ENCODE measurements at places on chromosomes 6 and 20. TPM values are rescaled to one million over a fixed set of nuclear protein-coding genes. Genes with fewer than 3 reads are reported as not detected.

GRCh38 chr6:74891349-74891831 lies 314.5 kb downstream of the COL12A1 start:
- no peak overlapping the region for H3K27ac ChIP-seq
- H3K4me1 ChIP-seq: no peaks in the 10 kb centered on the region
- no peak overlapping the region for H3K4me3 ChIP-seq
- H3K36me3 ChIP-seq: no peaks in the 10 kb centered on the region
- no peaks in the 10 kb centered on the region for H3K27me3 ChIP-seq
- DNase-seq: no peak

DNA sequence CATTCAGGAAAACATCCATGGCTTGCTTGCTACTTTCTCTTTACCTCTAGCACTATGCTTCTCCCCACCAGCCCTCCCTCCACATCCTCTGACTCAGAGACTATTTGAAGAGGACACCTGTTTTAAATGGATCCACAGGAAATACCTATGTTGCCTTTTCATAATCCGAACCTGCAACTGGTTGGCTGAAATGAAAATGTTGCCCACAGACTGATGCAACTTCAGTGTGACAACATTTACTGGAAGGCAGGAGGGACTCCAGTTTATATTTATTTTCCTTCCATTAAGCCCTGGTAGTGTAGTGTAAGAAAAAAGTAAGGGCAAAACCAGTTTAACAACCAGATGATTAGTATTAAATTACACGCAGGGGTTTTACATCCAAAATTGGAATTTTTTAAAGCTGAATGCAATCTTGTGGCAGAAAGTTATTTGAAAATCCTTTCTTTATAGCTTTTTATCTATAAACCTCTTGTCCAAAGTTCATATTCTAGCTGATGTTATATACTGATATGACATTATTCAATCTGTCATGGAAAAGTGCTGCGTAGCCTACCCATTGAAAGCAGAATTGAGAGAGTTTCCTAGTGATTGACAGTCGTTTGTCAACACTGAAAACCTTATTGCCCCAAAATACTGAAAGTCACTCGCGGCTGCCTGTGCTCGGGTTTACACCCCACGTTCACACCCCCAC lies 881 bp upstream of the AIG1 start:
- peak overlapping the region; percentile 93 for H3K4me3 ChIP-seq
- H3K36me3 ChIP-seq: no peaks in the 10 kb centered on the region
- H3K27me3 ChIP-seq: no peaks in the 10 kb centered on the region
- peaks cover 28% of the 10 kb centered on the region for H3K4me1 ChIP-seq
- H3K27ac ChIP-seq: peak overlapping the region; percentile 93

GRCh38 chr6:145608850-145609249 lies 126.5 kb downstream of the EPM2A start:
- H3K27ac ChIP-seq: no peak overlapping the region
- DNase-seq: no peak
- no peak overlapping the region for H3K4me3 ChIP-seq
- no peaks in the 10 kb centered on the region for H3K36me3 ChIP-seq
- no peaks in the 10 kb centered on the region for H3K4me1 ChIP-seq
- peaks cover 9% of the 10 kb centered on the region for H3K27me3 ChIP-seq

GRCh38 chr6:917939-918338 lies 225.0 kb upstream of the EXOC2 start:
- no peak overlapping the region for H3K4me3 ChIP-seq
- peaks cover 18% of the 10 kb centered on the region for H3K27me3 ChIP-seq
- H3K4me1 ChIP-seq: no peaks in the 10 kb centered on the region

- H3K27ac ChIP-seq: no peak overlapping the region
- no peaks in the 10 kb centered on the region for H3K4me1 ChIP-seq
- H3K36me3 ChIP-seq: no peaks in the 10 kb centered on the region
- DNase-seq: no peak
Measured at GRCh38 chr6:79717989-79718388, 86.9 kb downstream of the SH3BGRL2 start.

IMPG1 gene
- total RNA-seq: not detected
